ENCODE measurements at places on chromosomes 11 and 22.

- DNase-seq = no peak
Measured at GRCh38 chr22:35418088-35418487, 18.1 kb downstream of the MCM5 start.

GRCh38 chr11:11940551-11940950 is 67.9 kb downstream of the DKK3 start:
- no peak for DNase-seq

DNA sequence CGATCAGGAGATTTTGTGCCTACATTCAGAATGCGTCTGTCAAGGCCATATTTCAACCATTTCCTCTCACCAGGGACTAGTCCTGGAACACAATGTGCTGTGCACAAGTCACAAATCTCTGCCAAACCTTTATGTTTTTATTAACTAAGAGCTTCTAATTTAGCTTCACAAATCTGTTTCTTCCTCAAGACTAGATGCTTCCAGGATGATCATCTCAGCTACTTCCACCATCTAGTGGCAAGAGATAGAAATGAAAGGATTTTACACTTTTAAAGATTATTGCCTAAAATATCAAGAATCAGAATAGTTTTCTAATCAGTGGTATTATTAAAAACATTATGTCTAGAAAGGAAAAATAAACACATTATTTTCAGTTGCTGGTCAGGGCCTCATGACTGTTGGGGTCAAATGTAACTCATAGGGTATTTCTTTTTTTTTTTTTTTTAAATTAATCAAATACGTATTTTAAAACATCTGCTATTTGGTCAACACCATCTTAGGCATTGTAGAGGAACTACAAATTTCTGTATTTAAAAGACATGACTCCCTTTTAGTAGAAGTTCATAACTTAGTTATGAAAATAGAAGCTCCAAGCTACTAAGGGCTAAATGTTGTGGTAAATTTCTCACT is 1102.6 kb downstream of the DLG2 start:
- no peak for DNase-seq

- DNase-seq = no peak
Measured at GRCh38 chr11:102729849-102730815, 5.4 kb upstream of the MMP8 start.

- no peak for DNase-seq
Measured at GRCh38 chr11:20102397-20102796, 57.9 kb downstream of the DBX1 start.

GRCh38 chr11:24286238-24286637 is 210.6 kb upstream of the LUZP2 start:
- DNase-seq = no peak

DNA sequence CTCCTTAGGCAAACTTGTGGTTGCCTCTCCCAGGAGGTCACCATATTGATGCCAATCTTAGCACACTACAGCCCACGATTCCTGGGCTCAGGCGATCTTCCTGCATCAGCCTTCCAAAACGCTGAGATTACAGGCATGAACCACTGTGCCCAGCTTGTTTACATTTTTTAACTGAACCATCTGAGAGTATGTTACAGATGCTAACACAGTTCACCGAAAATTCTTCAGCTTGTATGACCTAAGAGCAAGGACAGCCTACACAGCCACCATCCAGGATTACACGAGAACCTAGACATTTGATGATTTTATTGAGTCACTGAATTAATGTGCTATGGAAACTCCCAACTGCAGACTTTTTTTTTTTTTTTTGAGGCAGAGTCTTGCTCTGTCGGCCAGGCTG is 5.8 kb upstream of the LGALS1 start:
- no peak for DNase-seq

DNA sequence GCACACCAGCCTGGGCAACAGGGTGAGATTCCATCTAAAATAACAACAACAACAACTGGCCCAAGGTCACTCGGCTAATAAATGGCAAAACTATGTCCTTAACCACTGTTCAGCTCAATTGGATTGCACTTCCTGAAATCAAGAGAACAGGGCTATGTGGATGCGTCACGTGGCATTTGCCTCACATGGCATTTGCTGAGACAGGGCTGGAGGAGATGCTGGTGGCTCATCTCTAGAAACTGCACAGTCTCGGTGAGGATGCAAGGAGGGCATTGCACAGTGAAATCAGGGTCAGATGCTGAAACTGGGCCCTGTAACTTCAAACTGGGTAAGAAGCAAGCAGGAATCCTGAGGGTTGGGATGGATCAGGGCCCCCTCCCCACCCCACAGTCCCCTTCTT is 171.9 kb downstream of the BUD13 start:
- DNase-seq = no peak

DNA sequence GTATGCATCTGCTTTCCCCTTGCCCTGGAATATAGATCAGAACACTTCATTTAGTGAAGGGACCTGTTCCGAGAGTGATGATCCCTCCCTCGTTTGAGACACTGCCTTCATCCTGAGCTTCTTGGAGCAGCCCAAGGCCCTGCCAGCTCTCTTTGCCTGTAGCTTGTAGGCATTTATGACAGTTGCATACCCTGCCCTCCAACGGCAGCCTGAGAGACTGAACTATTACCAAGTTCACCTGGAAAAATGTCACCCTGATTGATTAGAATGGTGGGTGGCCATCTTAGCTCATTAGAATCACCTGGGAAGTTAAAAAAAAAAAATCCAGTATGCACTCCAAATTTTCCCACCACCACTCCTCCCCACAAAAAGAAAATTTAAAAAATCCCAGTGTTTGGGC is 1.5 kb downstream of the MICAL3 start:
- DNase-seq = no peak

GRCh38 chr11:21866781-21867180 is 326.1 kb upstream of the ANO5 start:
- DNase-seq = no peak

- DNase-seq = no peak
Measured at GRCh38 chr11:110472858-110473257, 43.1 kb downstream of the FDX1 start.

- DNase-seq = no peak
Measured at GRCh38 chr22:32050678-32051515, 7.8 kb downstream of the SLC5A1 start.

- no peak for DNase-seq
Measured at GRCh38 chr22:38327396-38327795, 10.2 kb upstream of the CSNK1E start.

DNA sequence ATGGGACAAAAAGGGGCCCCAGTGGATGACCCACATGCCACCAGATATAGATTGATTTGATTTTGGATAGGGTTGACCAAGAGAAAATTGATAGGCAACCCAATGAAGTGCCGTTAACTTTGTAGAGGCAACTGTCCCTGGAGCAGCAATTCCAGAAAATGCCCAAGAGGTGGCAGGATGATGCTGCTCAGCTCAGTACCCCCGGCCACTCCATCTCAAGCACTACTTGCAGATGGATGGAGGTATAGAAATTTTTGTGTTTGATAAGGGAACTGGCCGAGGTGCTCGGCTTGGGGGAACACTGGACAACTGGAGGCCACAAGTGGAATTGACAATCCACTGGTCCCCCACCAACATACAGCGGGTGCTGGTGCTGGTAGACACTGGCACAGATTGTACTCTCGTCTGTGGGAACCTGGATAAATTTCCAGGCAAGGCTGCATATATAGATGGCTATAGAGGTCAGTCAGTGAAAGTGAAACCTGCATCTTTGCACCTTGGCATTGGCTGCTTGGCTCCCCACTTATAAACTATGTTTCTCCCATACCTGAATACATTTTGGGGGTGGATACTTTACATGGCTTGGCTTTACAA is 86.3 kb downstream of the CCDC83 start:
- peak; percentile 21 for DNase-seq

GRCh38 chr11:67240576-67241389 is 25.5 kb upstream of the GRK2 start:
- no peak for DNase-seq

DNA sequence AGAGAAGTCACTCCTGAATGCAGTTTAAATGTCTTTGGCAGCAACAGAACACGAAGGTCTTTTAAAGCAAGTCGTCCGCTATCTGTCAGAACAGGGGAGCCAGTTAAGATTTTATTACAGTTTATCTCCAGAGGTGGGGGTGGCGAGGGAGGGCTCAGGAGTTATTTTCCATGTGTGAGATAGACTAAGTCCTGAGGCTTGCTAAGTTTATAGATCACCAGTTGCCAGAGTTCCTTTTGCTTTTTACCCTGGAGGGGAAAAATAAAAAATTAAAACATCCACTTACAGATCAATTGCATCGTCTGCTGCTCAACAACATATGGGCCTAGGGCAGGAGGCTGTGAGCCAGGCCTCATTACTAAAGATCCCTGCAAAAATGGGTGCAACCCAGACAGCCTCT is 90.7 kb downstream of the SNX19 start:
- no peak for DNase-seq

DNA sequence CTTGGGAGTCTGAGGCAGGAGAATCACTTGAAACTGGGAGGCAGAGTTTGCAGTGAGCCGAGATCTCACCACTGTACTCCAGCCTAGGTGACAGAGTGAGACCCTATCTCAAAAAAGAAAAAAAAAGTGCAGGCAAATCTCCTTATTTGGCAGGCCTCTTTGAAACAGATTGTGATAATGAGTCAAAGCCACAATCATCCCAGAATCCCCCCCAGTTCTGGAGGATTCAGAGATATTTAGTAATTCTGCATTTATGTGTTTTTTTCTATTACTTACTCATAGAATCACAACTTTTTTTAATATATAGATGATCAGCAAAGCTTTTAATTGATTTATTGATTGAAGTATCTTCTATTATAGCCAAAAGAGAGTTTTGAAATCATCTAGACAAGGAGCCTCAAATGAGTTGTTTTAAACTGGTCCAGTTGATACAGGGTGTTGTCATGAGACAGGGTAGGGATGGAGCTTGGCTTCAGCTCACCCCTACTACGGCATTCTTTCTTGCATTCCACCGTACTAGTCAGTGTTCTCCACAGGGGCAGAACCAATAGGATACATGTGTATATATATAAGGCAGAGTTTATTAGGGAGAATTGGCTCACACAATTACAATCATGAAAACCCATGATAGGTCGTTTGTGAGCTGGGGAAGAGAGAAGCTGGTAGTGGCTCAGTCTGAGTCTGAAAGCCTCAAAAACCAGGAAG is 39.3 kb upstream of the SORL1 start:
- no peak for DNase-seq

DNA sequence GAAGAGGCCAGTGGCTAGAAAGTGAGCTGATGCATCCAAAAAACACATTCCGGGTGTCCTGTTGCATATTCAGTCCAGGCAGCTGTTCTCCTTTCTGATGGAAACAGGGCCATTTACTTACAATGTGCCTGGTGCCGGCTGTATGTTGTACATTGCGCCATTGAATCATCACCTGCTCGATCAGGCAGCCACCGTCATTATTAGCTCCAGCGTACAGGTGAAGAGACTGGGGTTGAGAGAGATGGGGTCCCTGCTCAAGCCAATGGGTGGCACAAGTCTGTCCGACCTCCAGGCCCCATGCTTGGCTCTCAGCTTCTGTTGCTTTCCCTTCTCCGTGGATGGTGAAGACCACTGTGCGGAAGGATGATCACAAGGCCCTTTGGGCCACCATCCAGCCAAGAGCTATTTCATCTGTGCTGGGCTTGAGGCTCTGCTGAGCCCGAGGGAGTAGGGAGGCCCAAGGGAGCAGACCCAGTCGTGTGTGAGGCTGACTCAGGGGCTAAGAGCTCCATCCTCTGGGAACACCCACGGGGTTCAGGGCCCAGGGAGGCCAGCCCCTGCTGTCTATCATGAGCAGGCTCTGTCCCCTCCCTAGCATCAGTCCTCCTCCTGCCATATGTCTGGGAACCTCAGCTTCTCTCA is 20.7 kb upstream of the EMID1 start:
- DNase-seq = no peak

- no peak for DNase-seq
Measured at GRCh38 chr22:44879301-44879680, 126.9 kb downstream of the ARHGAP8 start.

DNA sequence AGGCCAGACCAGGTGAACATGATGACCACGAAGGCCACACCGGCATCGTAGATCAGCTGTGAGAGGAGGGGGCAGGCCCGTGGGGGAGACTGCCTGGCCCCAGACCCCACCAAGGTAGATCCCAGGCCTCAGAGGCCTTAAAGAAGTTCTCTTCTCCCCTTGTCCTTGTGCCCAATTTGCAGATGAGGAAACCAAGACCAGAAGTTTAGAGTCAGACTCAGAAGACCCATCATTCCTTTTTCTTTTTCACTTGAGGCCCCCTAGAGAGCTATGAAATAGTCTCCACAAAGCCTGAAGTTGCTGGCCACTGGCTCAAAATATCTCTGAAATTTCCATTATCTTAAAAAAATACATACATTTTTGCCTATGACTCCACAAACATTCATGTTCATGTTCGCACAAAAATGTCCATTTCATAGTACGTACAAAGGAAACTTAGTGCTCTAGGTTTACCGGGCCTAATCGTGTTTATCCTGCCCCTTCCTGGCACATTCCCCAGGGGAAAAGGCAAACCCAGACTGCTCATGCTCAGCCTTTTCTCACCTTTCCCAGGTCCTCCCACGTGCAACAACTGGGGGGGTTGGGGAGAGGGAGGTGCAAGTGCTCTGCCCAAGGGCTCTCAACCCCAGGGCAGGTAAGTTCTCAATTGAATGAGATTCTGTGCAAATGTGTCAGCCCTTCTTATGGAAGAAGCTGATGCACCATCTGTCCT is 19.2 kb downstream of the SLC43A1 start:
- DNase-seq = no peak

GRCh38 chr11:17751558-17751957 is 17.0 kb downstream of the KCNC1 start:
- no peak for DNase-seq

DNA sequence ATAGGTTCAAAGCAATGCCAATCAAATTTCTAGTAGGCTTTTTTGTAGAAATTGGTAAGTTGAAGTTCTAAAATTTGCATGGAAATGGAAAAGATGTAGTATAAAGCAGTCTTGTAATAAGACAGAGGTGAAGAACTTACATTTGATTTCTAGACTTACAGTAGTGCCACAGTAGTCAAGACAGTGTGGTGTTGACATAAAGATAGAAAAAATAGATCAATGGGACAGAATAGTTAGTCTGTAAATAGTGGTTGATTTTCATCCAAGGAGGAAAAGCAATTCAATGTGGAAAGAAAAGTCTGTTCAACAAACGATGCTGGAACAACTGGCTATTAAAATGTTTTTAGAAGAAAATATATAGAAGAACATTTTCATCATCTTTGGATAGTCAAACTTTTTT is 67.9 kb downstream of the CHRDL2 start:
- no peak for DNase-seq

DNA sequence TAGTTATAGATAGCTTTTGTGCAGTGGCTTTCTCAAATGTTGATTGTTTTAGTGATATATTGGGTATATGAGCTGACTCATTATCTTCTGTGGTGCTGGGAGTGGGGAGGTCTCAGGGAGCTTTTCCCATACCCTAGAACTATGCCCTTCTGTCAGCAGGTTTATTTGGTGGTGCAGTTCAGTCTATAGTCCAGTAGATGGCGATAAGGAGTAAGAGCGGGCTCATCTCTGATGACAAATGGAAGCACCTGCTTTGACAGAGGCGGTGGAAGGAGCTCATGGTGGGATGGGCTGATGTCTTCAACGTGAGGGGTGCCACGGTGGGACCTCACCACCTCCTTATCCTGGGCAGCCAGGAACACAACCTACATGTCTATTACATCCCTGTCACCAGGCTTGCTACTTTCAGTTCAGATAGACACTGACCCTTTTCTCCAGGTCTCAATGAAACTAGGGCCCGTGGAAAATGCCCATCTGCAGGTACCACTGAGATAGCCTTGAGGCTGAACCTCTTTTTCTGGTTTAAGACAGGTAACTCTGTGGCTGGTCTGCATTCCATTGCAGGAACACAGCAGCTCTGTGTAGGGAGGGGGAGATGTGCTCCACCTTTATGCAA is 13.0 kb upstream of the OR6A2 start:
- peak; percentile 7 for DNase-seq

GRCh38 chr11:99257131-99257530 is 236.4 kb downstream of the CNTN5 start:
- peak; percentile 47 for DNase-seq
